ENCODE measurements at places on chromosomes 5 and 9.

- no peak for DNase-seq
Measured at GRCh38 chr9:72203205-72203803, 54.1 kb downstream of the GDA start.

GRCh38 chr5:72855821-72856220 lies 39.4 kb downstream of the TNPO1 start:
- no peak for DNase-seq

DNA sequence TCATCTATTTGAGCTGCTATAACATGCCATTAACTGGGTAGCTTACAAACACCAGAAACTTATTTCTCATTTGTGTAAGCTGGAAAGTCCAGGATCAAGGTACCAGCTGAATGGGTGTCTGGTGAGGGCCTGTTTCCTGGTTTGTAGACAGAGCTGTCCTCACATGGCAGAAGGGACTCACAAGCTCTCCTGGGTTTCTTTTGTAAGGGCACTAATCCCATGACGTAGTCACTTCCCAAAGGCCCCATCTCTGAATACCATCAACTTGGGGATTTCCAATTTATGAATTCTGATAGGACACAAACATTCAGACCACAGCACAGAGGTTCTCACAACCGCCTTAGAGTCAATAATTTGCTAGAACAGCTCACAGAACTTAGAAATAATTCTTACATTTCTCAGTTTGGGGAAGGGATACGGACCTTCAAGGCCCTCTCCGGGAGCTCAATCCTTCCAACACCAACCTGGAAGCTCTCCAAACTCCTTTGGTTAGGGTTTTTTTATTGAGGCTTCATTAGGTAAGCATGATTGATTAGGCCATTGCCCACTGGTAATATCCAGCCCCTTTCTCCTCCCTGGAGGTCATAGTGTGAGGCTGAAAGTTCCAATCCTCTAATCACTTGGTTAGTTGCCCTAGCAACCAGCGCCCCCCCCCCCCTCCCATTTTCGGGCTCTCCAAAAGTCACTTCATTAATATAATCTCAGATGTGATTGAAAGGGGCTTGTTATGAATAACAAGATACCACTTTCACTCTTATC lies 7.6 kb upstream of the DNAJA1 start:
- DNase-seq, result no peak

- no peak for DNase-seq
Measured at GRCh38 chr5:61299261-61299681, 32.8 kb upstream of the ZSWIM6 start.

DNA sequence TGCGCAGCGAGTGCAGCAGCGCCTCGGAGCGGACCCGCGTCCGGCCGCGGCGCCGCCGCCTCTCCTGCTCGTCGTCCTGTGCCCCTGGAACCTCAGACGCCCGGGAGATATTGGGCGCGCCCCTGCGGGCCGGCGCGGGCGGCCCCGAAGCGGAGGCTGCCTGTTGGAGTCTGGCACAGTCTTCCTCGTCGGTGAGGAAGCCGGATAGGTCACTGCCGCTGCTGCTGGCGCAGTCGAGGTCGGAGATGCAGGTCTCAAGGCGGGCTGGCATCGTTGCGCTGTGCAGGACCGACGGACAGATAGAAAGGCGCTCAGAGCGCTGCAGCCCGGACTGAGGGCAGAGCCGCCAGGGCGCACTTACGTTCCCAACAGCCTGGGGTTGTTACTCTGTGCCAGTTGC lies 344 bp downstream of the NEUROG1 start:
- no peak for DNase-seq

- no peak for DNase-seq
Measured at GRCh38 chr5:157289164-157289819, 23.4 kb downstream of the CYFIP2 start.
